ENCODE measurements at places on chromosomes 7 and 10.

DNA sequence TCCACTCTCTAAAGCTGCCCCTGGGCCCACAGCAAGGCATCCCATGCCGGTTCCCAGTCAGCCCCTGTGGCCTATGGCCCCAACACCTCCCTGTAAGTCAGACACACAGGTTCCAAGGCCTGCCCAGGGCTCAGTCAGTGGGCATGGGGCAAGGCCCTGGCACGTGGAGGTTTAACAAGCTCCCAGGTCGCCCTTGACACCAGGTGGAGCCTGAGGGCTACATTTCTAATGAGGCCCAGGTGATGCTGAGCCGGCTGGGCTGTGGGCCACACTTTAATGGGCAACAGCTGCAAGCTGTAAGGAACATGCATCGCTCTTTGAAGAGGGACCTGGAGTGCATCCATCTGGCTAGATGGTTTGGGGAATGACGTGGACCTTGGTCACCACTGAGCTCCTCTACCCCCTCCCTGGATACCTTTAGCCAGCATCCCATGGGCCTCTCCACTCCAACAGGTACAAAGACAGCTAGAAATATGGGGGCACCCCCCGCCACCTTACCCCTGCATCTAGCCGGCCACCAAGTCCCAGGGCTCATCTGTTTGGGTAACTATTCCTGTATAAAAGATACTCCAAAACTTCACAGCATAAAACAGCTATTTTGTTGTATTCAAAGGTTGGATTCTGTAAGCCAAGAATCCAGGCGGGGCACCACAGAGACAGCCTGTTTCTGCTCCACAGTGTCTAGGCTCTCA lies 122.5 kb downstream of the OAT start:
- no peak for DNase-seq

DNA sequence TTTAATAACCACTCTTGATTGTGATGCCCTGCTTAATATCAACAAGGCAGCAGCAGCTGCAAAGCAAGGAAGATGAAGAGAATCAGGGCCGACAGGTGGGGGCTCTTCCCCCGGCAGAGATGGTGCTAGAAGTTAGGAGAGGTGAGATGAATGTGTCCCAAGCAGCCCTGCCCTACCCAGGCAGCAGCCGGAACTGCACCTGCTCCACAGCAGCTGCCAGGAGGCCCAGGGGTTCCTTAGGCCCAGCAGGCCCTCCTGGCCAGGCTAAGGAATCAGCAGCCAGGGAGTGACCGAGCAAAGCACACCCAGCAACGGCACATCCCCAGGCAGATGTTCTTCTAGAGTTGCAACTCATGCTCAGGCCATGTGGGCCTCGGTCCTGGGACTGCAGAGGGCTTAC lies 17.9 kb downstream of the AFAP1L2 start:
- no peak for DNase-seq

DNA sequence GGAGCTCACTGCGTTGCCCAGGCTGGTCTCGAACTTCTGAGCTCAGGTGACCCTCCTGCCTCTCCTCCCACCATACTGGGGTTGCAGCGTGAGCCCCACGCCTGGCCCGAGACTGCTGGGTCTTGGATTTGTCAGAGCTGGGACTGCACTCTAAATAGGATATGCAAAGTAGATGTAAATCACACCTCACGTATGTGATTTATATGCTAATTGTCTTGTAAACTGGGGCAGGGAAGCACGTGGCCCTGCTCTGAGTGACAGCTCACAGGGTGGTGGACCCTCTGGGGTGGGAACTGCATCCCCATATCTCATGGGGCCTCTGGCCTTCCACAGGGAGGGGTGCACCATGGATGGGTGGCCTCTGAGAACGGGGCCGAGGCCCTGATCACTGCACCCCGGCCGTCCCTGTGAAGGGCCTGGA lies 34.1 kb downstream of the GET4 start:
- DNase-seq, result no peak

GRCh38 chr10:108360187-108360586 lies 1195.7 kb upstream of the SORCS1 start:
- no peak for DNase-seq

- DNase-seq, result no peak
Measured at GRCh38 chr10:100477970-100478369, 15.2 kb downstream of the WNT8B start.

GRCh38 chr10:91022924-91023699 lies 102.2 kb upstream of the ANKRD1 start:
- DNase-seq, result no peak

DNA sequence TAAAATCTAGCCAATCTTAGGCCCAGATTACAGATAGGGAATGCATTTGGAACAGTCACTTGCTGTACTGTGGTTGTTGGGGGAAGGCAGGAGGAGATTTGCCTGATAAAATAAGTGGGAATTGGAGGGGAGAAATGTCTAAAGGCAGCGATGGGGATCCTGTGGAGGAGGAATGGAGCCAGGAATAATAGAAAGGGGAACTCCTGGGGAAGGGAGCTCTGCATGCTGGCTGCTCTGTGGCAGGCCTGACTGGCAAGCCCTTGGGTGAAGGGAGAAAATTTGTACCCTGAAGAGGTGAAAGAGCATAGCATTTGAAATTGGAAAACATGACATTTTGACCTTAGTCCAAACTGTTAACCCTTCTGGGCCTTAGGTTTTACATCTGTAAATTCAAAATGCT lies 13.7 kb downstream of the MMP21 start:
- no peak for DNase-seq

GRCh38 chr7:75762350-75762917 lies 9.6 kb downstream of the CCL26 start:
- no peak for DNase-seq

- DNase-seq, result no peak
Measured at GRCh38 chr10:93357680-93358079, 124.5 kb downstream of the MYOF start.

DNA sequence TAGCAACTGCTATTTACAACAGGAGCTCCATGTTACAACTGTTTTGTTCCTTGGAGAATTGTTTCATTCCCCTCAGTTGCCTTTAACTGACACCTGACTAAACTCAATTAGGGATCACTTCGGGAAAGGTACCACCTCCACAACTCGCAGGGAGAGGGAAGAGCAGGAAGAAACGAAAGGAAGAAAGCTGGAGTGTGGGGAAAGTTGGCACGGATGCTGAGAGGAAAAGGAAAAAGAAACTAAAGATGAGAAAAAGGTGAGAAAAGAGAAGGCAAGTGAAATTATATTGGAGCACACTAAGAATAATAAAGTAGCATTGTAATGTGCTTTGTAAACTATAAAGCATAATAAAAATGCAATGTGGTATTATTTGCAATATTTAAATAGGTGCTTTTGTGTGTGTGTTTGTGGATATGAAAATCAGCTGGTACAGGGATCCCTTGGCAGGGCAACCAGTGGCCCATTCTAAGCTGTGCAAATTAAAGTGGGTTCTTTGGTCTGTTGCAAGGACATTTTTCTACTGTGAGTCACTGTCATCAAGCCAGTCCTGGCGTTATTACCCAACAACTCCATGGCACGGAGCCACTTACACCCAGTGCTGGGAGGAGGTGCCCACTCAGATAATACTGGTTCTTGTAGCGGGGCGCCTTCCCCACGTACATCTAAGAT lies 45.9 kb downstream of the HIPK2 start:
- no peak for DNase-seq

DNA sequence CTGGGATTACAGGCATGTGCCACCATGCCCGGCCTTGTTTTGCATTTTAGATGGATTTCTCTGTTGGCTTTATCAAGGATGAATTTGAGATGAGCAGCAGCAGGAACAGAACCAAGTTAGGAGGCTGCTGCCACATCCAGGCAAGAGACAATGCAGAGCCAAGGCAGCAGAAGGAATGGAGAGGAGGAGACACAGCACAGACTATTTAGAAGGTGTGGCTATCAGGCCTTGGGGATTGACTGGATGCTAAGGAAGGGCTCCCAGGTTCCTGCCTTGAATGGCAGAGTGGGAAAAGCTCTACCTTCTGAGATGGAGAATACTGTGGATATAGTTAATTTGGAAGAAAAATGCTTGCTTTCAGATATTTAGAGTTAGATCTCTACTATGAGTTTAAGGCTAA lies 484.7 kb upstream of the C7orf33 start:
- DNase-seq, result no peak

GRCh38 chr7:34530259-34530658 lies 127.8 kb upstream of the NPSR1 start:
- no peak for DNase-seq

DNA sequence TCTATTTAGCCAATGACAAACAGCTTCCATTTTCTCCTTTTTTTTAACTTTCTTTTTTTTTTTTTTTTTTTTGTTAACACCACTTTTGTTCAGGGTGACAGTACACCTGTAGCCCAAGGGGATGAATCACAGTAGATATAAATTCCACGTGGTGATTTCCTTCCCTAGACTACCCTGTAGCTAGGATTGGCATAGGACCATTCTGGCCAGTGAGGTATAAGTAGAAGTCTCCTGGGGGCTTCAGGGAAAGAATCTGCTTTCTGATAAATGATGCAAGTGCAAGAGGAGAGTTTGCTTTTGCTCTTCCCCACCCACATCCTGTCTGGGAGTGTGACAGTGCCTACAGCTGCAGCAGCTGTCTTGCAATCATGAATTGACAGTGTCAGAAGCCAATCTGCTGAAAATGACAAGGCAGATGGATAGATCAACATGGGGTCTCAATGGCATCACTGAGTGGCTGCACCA lies 63.2 kb upstream of the TOMM7 start:
- no peak for DNase-seq

Measured in NCI-H187 treated with DMSO at 0.1 percent for 48 hours (cell line).